Stimulated activated CD8-positive, alpha-beta memory T cell treated with anti-CD3 and anti-CD28 coated beads, Interleukin-4, amount 100 ng/mL, for 48 hours (primary cell): ENCODE measurements at places on chromosomes 16 and 17.

DNA sequence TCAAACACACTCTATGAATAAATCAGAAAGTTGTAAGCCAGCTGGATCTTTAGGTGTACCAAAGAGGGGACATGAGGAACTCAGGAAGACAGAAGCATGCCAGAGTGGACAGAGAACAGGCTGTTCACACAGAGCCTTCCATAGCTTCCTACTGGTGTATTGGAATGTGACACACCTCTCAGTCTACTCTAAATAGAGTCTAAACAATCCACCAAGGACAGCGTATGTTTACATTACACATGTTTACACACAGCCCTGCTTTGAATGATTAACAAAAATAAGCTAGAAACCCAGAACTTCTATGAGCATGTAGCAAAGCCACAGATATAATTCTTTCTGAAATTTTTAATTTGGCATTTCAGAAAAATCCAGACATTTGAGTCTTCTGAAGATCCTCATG is 1279.0 kb upstream of the CDH8 start:
- DNase-seq = no peak

DNA sequence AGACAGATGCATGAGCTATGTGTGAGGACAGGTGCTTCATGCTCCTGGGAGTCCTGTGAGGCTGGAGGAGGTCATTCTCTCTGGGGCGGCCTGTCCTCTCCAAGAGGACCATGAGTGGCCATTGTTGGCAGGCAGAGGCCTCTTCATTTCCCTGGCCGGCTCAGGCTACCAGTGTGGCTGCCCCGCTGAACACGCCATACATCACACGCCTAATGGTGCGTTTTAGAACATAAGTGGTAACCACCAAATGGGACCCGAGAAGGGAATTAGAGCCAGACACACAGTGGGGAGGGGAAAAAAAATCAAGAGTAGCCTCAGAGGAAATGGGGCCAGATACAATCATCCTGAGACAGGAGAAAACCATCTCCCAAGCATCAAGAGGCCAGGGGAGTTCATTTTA is 140.0 kb downstream of the SPACA3 start:
- DNase-seq = no peak

- DNase-seq = no peak
Measured at GRCh38 chr17:40980596-40980995, 3.5 kb downstream of the KRT40 start.

- DNase-seq = no peak
Measured at GRCh38 chr16:25035494-25036405, 20.6 kb upstream of the ARHGAP17 start.

- DNase-seq = no peak
Measured at GRCh38 chr16:28040039-28040438, 23.5 kb downstream of the GSG1L start.

DNA sequence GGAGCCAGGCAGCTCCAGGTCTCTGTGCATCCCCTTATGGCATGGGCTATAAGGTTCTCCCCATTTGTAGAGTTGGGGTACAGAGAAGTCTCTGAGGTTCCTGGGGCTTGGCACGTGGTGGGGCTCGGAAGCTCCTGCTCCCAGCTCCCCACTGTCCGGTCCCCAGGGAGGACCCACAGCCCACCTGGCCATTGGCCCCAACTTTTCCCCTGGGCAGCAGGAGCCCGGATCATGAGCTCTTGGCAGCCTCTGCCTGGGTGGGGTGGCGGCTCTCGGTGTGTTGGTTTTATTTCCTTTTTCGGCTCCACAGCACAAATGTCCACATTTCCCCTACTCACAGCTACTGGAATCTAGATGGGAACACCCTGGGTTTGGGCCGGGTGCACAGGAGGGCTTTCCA is 30.5 kb downstream of the GSE1 start:
- no peak for DNase-seq

GRCh38 chr17:29376667-29377270 is 13.4 kb upstream of the TAOK1 start:
- no peak for DNase-seq

DNA sequence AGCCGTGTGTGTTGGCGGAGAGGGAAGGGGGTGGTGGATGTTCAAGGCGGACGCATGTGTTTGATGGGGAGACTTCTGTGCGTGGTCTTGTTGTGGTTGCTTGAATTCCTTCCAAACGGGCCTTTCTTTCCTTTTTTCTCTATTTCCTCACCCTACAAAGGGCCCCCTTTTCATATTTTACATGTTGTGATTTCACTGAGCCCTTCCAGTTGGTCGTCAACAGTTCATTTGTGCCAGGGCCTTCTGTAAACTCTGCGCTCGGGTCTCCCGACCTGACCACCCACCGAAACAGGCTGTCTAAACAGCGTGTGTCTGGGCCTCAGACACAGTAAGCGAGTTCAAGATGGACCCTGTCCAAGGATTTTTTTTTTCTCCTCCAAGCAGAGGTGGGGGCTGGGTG is 228.4 kb downstream of the IRF8 start:
- DNase-seq = no peak

GRCh38 chr16:26708428-26708827 is 358.3 kb upstream of the C16orf82 start:
- no peak for DNase-seq

GRCh38 chr17:7436556-7437368 is 1.5 kb downstream of the TMEM102 start:
- peak; percentile 85 for DNase-seq

DNA sequence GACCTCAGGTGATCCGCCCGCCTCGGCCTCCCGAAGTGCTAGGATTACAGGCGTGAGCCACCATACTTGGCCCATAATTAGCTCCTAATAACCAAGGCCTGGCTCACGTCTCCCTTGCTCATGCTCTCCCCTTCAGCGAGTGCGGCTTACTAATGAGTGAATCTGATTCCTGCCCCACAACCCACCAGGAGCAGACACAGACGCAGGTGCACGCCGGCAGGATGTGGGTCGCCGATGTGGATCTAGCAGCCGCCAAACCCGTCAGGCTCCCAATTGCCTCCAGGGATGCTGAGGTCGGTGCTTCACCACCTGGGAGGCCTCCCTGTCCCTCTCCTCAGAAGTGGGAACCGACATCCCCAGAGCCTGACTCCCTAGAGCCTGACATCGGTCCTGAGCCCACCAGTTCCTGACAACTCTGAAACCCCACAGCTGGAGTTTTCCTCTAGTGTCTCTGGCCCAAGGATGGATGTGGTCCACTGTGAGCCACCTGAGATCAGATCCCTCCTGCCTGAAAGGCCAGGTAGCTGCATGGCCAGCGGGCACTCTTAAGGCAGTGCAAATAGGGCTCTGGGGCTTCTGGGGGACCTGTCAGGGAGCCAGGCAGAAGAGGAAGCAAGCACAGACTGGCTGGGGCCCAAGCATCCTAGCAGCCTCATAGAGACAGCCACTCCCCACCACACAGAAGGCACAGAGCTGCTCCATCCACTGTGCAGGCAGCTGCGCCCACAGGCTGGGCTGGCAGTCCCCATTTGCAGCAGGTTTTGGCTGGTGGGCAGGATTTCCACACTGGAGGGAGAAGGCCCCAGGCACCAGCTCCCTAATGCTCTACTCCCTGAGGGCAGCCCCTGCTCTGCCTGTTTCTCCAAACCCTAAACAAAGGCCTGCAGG is 10.8 kb downstream of the EXOC7 start:
- DNase-seq = no peak
